ENCODE measurements at places on chromosomes 5 and 9. TPM values are rescaled to one million over a fixed set of nuclear protein-coding genes. Genes with fewer than 3 reads are reported as not detected.

PCDHGB7 gene
- 19.1 TPM for polyA plus RNA-seq

DNA sequence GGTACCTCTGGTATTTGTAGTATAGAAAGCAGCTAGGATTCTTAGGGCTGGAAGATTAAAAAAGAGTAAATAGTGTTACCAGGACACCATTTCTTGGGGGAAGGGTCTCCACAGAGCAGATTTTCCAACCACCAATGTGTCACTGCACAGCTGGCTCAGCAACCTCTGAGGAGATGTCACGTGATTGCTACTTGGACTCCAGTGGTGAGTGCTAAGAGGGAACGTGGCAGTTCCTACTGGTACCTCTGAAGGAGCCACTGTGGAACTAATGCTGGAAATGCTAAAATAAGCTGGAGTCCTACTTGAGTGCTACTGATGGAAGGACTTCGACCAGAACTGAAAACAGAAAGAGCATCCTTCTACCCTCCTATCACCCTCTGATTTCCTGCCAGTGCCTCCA, 36.1 kb upstream of the SPDL1 start:
- no peak for DNase-seq

GRCh38 chr5:180631549-180632383, 17.6 kb downstream of the FLT4 start:
- no peak for DNase-seq

GRCh38 chr9:74498621-74499095, 1.5 kb downstream of the RORB start:
- no peak for DNase-seq

All from SK-N-SH (cell line).